ENCODE measurements at places on chromosomes 2 and 18.

DNA sequence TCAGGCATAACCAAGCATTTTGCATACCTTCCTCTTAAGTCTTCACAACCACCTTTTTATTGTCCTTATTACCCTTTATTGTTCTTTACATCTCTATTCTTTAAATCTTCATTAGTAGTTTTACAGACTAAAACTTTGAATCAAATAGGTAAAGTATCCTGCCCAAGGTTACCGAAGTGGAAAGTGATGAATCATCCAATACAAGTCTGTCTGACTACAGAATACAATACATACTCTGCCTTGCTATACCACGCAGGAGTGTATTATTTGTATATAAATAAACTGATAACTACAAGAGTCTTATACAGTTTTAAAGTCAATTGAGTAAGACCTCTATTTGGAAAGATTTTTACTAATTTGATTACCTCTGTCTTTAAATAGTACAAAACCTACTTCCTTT is 196.0 kb downstream of the ZEB2 start:
- DNase-seq, result no peak

GRCh38 chr2:227025510-227025909 is 138.5 kb downstream of the COL4A4 start:
- no peak for DNase-seq

- DNase-seq, result no peak
Observed at GRCh38 chr2:40127146-40127545, 324.7 kb downstream of the SLC8A1 start.

DNA sequence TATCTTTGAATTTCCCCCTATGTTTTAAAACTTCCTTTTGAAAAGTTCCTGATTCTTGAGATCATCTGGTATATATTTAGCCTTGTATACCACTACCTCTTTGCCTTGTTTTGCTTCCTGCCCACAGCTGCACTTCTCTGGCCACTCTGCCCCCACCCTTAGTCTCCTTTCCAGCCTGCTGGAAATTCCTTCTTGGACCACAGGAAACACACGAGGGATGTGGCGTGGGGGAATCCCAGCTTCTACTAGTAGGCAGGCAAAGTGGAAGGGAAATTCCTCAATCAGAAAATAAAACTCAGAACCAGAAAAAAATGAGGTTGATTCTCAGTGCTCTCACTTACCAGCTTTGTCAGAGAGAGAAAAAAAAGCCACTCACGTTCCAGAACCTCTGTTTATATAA is 13.4 kb downstream of the IL18RAP start:
- DNase-seq, result no peak

DNA sequence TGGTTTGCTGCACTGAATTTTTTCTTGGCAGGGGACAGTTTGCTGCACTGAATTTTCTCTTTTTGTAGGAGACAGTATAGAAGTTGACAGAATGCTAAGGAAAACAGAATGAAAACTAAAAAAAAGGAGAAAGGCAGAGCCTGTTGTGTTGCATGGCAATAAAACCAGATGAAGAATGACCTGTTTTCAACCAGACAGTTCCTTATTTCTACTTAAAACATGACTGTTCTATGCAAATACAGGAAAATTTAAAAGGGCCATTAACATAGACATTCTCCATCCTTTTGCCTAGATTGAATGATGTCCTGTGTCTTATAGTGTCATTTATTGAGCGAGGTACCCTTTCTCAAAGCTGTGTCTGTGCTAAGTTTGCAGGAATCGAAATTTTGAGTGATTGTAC is 33.3 kb downstream of the ABI2 start:
- DNase-seq, result no peak

DNA sequence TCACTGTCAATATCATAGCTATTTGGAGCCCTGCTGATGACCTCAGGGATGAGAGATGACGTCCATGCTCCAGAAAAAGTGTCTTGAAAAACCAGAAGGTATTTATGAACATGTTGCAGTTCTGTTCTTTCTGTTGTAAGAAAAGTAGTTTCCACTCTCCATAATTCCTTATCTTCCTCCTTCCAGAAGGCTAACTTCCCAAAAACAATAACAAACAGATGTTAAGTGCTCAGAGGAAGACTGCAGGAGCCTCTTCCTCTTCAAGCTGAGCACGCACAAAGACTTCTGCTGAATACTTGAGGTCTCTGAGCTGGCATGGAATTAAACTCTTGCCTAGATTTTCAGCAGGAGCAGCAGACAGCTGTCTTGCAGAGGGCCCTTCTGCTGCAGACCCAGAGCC is 434.5 kb upstream of the KLHL29 start:
- no peak for DNase-seq

- DNase-seq, result peak; percentile 75
Observed at GRCh38 chr2:157182834-157183396, 74.6 kb upstream of the GALNT5 start.

GRCh38 chr2:36556842-36557241 is 41.1 kb downstream of the FEZ2 start:
- DNase-seq, result no peak

- DNase-seq, result peak; percentile 86
Observed at GRCh38 chr2:173226899-173227698, 127.6 kb upstream of the CDCA7 start.

- no peak for DNase-seq
Observed at GRCh38 chr2:3041246-3041645, 336.4 kb downstream of the EIPR1 start.

DNA sequence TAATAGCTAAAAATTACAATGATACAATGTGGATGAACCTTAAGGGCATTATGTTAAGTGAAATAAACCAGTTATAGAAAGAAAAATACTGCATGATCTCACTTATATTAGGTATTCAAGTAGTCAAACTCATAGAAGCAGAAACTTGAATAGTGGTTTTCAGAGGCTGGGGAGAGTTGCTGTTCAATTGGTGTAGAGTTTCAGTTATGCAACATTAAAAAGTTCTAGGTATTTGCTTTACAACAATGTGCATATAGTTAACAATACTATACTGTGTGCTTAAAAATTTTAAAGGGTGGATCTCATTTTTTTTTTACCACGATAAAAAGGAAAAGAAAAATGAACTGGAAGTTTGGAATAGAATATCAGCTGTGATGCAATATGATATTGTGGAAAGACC is 479.1 kb downstream of the SPAG16 start:
- DNase-seq, result no peak

GRCh38 chr2:1843646-1844045 is 99.3 kb upstream of the PXDN start:
- DNase-seq, result no peak

DNA sequence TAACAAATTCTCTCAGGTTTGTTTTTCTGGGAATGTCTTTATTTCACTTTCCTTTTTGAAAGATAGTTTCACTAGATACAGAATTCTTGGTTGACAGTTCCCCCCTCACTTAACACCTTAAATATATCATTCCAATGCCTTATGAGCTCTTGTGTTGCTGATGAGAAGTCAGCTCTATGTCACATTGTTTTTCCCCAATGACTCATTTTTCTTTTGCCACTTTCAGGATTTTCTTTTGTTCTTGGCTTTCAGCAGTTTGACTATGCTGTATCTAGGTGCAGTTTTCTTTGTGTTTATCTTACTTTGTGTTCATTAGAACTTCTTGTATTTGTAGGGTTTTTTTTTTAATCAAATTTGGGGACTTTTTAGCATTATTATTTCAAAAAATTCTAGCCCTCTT is 5.6 kb upstream of the RALBP1 start:
- no peak for DNase-seq

GRCh38 chr2:235324324-235324723 is 169.5 kb upstream of the AGAP1 start:
- DNase-seq, result no peak

- DNase-seq, result peak; percentile 55
Observed at GRCh38 chr2:158745067-158745865, 49.9 kb upstream of the DAPL1 start.

- no peak for DNase-seq
Observed at GRCh38 chr2:207372483-207372882, 157.3 kb upstream of the CREB1 start.

GRCh38 chr2:241559323-241560161 is 997 bp downstream of the BOK start:
- DNase-seq, result peak; percentile 35

- no peak for DNase-seq
Observed at GRCh38 chr2:22930781-22931180, 454.2 kb upstream of the KLHL29 start.

- DNase-seq, result no peak
Observed at GRCh38 chr2:181466661-181467576, 9.7 kb downstream of the ITGA4 start.

DNA sequence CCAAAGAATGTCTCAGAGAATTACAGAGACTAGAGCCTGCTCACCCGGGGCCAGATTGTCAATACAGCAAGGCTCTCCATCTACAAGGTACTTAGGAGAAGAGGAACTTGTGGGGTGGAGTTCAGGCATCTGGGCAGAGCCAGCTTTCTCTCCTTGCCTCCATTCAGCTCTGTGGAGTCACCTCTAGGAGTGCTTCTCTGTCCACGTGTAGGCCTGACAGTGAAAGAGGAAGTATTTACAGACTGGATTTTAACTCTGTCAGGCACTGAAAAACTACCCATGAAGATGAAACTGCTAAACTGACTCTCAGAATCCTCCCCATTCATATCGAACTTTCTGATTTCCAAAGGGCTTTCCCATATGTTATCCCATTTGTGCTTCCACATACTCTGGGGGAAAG is 315.6 kb downstream of the SETBP1 start:
- DNase-seq, result no peak

GRCh38 chr18:9771977-9772660 is 64.0 kb downstream of the RAB31 start:
- no peak for DNase-seq

DNA sequence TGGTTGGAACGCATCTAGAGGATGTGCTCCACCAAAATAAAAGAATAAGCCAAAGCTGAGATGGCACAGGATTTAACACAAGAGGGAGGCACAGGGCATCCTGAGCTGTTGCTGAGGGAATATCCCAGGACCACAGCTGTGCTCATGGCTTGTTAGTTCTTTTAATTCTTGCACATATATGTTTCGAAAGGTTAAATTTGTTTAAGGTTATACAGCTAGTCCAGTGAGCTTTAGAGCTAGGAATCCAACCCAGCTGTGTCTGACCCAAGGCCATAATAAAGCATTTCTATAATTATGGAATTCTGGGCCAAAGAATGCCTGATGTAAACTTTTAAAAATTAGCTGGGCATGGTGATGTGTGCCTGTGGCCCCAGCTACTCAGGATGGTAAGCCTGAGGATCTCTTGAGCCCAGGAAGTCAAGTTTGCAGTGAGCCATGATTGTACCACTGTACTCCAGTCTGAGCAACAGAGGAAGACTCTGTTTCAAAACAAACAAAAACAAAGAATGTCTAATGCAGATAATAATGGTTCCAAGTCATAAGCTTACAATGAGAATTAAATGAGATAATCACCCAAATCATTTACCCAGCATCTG is 66.4 kb upstream of the CCBE1 start:
- no peak for DNase-seq

DNA sequence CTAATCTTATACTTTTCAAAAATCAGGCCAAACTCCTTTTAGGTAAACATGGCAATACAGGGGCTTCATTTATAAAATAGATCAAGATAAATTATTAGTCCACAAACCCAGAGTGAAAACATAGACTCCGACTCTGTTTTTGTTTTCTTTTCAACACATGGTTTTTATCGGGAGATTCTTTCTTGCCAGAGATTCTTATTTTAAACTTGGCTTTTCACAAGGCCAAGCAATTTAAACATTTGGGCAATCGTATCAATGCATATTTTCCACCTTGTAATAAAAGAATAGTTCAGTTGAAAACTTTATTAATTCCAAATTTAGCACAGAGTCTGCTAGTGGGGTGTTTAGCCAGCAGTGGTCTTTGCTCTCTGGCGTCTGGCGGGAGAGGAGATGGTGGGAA is 71.9 kb downstream of the SOX11 start:
- DNase-seq, result no peak
